H7 (cell line): ENCODE measurements at places on chromosomes 16 and 17. TPM values are rescaled to one million over a fixed set of nuclear protein-coding genes. Genes with fewer than 3 reads are reported as not detected.

The BCL6B gene
- 4.9 and 8.3 TPM in 2 replicates for total RNA-seq

The SLC38A10 gene
- total RNA-seq: 39.1 and 44.2 TPM in 2 replicates

The PKMYT1 gene
- total RNA-seq: 85.4 and 94.0 TPM in 2 replicates

The GP1BA gene
- total RNA-seq: not detected in 2 replicates

The HIC1 gene
- total RNA-seq: 0.03 and 0.63 TPM in 2 replicates

The NOS2 gene
- total RNA-seq: 1.6 and 2.1 TPM in 2 replicates

The PPP1R1B gene
- total RNA-seq: 8.3 and 11.8 TPM in 2 replicates

The GUCY2D gene
- not detected in 2 replicates for total RNA-seq

- DNase-seq: peak; percentile 77
These were observed 4.2 kb downstream of the LYRM9 start for GRCh38 chr17:27888945-27889344.

DNA sequence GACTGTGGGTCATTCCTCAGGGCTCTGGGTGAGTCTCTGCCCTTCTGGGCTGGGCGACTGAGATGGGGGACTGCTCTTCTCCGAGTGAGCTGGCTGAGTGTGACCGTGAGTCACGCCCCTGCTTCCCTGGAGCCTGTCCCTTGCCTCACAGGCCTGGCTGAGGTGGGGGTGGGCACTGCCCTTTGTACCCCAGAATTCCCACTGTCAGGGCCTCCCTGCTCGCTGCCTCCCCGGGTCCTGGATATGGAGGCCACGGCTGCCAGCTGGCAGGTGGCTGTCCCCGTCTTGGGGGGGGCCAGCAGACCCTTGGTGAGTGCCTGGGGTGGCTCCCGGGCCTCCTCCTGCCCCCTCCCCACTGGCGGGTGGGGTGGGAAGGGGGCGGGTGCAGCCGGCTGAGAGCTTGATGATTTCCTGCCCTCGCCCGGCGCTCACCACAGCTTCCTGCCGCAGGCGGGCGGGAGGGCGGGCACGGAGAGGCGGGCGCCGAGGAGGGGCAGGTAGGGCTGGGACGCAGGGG, at the start of gene LAT:
Gene LAT (plus strand): TSS at position 434 of the 517 bp plus-strand sequence. CDS start 366 bp downstream, outside the sequence.
- peak; percentile 44 for DNase-seq

- peak; percentile 66 for DNase-seq
These were observed 1.2 kb downstream of the GNG13 start for GRCh38 chr16:799111-799947.

DNA sequence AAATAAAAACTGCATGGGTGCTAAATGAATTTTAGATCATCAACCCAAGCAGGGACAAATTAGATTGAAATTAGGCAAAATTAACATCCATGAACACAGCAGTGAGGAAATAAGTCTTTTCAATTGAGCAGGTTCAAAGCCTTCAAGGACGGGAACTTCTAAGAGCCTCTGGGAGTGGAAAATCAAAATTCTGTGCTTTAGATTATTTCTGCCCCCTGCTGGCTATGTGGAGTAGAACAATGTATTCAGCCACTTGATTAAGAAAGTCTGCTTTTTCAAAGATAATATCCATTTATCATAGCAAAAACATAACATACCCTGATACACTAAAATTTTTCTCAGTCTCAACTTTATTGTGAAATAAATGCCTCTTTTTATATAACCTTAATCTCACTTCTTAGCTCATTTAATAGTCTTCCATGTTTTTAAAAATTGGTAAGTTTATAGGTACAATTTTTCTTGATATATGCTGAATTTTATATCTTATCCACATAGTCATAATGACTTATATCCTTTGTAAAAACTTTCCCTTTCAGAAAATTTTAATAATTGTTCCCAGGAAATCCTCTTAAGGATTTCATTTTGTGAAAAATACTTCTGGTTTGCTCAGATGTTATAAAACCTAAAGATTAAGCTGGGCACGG, 28.1 kb upstream of the NOL11 start:
- DNase-seq: peak; percentile 71

GRCh38 chr17:36885153-36885735, 52.0 kb upstream of the LHX1 start:
- DNase-seq: no peak

GRCh38 chr17:44176671-44177501, 6.4 kb downstream of the ASB16 start:
- no peak for DNase-seq

DNA sequence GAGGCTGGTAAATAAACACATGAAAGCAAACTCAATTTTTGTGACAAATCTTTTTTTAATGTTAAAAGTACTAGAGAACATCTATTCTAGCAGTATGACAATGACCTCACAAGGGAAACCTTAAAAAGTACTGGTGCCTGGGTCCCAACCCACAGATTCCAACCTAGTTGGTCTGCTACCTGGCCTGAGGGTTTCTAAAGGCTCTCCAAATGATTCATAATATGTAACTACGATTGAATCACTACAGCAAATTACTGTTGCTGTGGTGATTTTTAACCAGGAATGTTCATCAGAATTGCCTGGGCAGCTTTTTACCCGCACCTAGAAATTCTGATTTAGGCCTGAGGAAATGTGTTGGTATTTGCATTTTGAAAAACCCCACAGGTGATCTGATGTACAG, 26.1 kb downstream of the CDR2 start:
- DNase-seq: no peak

DNA sequence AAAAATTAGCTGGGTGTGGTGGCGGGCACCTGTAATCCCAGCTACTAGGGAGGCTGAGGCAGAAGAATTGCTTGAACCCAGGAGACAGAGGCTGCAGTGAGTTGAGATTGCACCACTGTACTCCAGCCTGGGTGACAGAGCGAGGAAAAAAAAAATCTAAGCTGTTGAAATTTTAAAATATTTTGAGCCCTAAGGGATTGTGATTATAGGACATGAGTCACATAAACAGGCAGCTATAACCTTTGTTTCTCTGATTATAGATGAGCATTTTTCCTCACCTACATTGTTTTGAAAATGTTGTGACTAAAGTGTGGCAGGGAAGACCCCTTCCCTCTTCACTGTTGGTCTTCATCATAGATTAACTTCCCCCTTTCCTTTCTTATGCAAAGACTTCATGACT, 135.5 kb downstream of the MGAT5B start:
- DNase-seq: no peak

- DNase-seq: peak; percentile 16
These were observed 17.5 kb downstream of the USP6 start for GRCh38 chr17:5133311-5133710.

DNA sequence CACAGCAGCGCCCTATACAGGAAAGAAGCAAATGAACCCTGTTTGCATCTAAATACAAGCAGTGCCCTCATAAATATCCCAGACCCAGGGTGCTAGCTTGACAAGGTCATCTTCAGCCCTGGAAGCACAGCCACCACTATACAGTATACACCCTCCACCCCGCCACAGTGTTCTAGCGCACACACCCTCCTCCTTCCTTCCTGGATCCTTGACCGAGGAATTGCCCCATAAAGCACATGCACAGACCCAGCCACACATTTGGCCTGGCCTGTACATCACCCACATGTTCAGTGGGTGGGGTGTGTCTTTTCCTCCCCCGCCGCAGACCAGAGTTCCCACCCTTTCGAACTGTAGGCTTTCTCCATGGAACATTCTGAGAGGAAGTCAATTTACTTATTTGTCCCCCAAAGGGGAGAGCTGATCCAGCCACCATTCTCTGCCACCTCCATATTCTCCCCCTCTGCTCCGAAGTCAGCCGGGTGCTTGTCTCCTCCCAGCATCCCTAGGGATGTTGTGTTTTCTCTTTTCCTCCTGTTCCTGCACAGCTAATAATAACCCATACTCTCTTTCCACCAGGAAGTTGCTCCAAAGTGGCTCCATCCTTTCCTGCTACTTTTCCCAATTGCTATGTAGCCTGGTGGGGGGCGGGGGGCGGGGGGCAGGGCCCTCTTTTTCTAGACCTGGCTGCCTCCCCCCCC, 6.6 kb downstream of the ABI3 start:
- peak; percentile 52 for DNase-seq

GRCh38 chr17:59046192-59046591, 60.5 kb downstream of the TRIM37 start:
- no peak for DNase-seq

GRCh38 chr16:56316545-56316944, 108.8 kb downstream of the AMFR start:
- DNase-seq: peak; percentile 81

- DNase-seq: no peak
These were observed 26.1 kb downstream of the TOM1L2 start for GRCh38 chr17:17946093-17946492.

DNA sequence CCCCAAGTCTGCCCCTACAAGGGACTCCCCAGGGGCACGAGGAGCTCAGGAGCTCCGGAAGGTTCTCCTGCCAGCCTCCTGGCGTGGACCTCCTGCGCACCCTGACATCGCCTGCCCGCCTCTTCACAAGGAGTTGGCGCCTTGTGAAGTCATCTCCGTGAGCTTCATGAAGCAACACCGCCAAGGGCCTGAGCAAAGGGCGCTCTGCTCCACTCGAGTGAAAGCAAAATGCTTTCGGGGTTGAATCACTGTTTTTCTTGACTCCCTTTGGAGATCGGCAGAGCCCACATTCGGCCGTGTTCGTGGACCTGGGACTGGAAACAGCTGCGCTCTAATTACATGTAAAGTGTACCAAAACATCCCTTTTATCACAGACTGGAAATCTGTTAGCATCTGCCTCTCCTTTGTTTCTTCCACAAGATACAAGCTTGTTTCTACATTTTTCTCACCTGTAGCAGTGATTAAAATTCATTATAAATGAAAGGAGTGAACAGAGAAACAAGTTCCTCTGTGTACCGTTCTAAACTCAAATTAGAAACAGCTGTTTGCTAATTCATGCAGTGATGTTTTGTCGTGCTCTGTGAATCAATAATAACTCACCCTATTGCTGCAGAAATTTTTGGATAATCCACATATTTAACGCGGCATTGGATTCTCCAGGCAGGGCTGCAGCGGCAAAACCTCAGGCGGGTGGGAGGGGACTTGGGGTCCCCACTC, 203.3 kb downstream of the ZNF423 start:
- no peak for DNase-seq

GRCh38 chr17:66711881-66712321, 123.0 kb upstream of the CACNG5 start:
- no peak for DNase-seq

DNA sequence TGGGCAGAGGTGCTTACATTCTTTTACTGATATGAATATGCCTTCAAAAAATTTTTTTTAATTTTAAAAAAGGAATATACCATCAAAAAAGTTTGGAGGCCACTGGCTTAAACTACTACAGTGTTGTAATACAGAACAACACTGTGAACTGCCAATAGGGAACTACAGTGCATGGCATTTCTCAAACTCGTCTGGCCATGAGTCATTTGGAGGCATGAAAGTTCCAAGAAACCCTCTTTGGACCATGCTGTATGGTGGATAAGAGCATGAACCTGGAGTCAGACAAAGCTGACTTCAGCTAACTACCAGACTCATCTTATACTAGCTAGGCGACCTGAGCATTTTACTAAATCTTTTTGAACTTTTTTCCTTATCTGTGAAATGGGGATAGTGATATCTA, 9.2 kb upstream of the NF1 start:
- DNase-seq: no peak

DNA sequence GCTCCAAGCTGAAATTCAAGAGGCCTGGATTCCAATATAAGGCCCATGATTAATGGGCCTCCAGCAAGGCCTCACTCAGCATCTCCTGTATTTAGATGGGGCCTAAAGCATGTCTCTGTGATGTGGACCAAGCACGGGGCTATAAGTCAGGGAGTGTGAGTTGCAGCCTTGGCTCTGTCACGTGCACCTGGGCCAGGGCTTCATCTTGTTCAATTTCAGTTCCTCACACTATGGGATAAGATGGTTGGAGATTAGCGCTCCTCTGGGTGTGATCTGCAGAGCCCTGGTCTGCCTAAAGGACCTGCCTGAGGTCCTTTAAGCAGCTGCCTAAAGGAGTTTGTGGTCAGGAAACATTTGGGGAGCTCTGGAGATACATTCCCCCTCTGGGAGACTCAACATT, 25.2 kb downstream of the KLHL36 start:
- DNase-seq: no peak

DNA sequence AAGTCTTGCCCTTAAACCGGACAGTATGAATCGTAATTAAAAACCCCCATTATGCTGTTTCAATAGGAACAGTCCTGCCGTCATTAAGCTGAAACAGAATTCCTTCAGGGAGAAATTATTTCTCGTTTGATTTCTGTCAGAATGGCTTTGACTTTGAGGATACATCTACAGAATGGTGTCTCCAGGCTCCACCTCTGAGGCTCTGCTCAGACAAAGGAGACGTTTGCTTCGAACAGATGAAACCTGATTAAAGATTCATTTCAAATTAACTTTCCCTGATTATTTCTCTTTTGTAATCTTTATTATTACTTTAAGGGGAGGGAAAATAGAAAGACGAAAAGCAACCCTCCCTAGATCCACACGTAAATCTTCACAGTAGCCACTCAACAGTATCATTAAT, 106.9 kb downstream of the TMEM114 start:
- DNase-seq: no peak

GRCh38 chr16:72042157-72042660, 12.1 kb upstream of the HP start:
- no peak for DNase-seq

DNA sequence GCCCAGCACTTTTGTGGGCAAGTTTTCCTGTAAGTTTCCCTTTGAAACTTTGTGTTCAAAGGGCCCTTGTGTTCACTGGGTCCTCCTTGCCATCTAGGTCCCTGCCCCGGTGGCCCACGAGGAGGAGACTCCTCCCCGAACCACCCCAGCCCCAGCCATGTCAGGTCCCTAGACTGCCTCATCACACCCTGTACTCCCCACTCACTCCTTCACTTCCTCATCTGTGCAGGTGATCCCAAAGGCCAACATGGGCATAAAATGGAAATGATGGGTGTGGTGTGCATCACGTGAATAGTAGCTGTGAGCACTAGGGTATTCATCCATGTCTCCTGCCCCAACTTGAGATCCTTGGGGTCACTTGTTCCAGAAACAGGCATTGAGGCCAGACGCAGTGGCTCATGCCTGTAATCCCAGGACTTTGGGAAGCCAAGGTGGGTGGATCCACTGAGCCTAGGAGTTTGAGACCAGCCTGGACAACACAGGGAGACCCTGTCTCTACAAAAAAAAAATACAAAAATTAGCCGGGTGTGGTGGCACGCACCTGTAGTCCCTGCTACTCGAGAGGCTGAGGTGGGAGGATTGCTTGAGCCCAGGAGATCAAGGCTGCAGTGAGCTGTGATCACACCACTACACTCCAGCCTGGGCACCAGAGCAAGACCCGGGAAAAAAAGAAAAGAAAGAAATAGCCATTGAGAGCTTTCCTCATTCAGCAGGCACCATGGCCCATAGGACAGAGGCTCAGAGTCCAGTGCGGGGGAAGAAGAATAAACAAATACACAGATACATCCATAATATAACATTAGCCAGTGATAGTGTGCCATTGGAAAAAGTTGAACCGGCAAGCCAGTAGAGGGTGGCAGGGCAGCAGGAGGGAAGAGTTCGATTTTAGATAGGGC, 74.5 kb downstream of the KATNIP start:
- DNase-seq: no peak
